ENCODE measurements at places on chromosomes 6 and 20.

- DNase-seq, result no peak
Measured at GRCh38 chr20:58938078-58938477, 43.0 kb upstream of the NELFCD start.

GRCh38 chr6:52620055-52620905, 43.4 kb upstream of the TRAM2 start:
- no peak for DNase-seq

GRCh38 chr6:56245903-56246351, 1.5 kb downstream of the COL21A1 start:
- DNase-seq, result no peak

- DNase-seq, result no peak
Measured at GRCh38 chr6:38937839-38938613, 110.6 kb upstream of the GLP1R start.

DNA sequence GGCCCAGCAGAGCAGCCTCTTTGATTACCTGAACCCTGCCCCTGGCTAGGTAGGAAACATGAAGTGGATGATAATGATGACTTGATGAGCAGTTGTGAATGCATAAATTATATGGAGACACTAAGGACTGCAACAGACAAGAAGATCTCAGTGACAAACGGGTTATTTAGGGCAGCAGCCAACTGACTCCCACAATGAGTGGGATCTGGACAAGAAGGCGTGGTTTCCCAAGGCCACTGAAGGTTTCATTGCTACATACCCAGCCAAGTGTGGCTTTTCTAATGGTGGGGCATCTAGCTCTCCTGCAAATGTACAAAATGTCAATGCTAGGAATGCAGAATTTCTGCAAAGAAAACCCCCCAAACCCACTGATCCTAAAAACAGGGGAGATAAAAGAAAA, 29.4 kb downstream of the RING1 start:
- DNase-seq, result no peak

- no peak for DNase-seq
Measured at GRCh38 chr20:50366270-50367103, 143.7 kb upstream of the PTPN1 start.

DNA sequence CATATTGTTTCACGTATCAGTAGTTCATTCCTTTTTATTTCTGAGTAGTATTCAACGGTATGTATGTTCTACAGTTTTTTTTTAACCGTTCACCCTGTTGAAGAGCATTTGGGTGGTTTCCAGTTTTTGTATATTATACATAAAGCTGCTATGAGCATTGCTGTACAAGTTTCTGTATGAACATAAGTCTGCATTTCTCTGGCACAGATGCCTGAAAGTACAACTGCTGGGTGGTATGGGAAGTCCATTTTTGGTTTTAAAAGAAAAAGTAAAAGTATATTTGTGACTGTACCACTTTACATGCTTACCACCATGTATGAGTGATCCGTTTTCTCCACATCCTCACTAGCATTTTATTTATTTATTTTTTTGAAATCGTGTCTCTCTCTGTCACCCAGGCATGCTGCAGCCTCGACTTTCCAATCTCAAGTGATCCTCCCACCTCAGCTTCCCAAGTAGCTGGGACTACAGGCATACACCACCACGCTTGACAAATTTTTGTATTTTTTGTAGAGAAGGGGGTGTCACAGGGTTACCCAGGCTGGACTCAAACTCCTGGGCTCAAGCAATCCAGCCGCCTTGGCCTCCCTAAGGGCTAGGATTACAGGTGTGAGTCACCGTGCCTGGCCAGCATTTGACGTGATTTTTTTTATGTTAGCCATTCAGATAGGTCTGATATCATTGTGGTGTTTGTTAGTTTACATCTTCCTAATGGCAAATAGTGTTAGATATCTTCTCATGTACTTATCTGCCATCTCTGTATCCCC, 11.0 kb upstream of the SIM1 start:
- DNase-seq, result no peak

DNA sequence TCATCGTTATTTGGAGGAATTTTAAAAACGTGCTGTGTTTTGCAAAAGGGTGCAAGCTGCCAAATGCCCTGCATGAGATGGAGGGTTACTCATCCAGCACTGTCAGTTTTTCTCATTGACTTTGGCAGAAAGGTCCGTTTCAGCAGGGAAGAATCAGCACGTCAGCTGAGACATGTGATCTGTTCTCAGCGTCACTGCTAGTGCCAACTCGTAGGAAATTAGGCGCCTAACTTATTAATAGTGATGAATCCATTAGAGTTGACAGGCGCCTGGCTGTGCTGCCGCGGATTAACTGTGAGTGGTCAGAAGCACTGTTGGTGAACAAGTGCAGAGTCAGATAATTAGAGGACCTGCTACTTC, 175.5 kb upstream of the FOXQ1 start:
- peak; percentile 75 for DNase-seq

GRCh38 chr6:7906741-7907140, 3.8 kb downstream of the TXNDC5 start:
- DNase-seq, result no peak

- DNase-seq, result peak; percentile 32
Measured at GRCh38 chr6:144581812-144582537, 296.8 kb downstream of the UTRN start.

DNA sequence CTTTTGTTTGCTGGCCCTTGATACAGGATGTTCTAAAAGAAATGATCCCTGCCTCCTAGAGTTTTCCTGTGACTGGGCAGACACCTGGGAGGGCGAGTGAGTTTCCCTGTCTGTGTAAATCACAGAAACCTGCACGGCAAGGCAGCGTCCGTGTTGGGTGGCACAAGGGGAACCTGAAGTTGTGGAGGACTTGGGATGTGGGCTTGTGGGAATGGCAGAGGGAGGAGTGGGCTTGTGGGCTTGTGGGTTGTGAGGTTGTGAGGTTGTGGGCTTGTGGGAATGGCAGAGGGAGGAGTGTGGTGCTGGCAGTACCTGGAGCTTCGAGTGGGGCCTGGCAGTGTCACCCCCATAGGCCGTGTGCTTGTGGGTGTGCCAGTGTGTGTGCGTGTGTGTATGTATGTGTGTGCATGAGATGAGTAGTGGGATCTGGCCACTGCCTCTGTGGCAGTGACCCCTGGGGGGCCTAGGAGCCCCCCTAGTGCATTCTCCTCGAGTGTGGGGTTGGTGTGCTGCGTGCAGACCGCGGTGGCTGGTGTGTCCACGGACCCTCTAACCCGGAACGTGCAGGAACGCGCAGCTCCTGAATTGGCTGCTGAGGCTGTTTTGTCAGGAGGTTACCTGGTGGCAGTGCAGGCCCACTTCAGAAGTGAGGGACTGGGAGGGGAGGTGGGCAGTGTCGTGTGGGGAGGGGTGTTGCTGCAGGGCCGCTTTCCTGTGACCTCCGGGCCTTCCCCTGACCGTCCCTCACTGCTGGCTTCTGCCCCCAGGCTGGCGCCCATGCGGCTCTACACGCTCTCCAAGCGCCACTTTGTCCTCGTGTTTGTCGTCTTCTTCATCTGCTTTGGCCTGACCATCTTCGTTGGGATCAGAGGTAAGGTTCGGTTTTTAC, 13.0 kb downstream of the TMEM181 start:
- no peak for DNase-seq

- peak; percentile 82 for DNase-seq
Measured at GRCh38 chr6:42911171-42912021, 4.5 kb upstream of the PTCRA start.

DNA sequence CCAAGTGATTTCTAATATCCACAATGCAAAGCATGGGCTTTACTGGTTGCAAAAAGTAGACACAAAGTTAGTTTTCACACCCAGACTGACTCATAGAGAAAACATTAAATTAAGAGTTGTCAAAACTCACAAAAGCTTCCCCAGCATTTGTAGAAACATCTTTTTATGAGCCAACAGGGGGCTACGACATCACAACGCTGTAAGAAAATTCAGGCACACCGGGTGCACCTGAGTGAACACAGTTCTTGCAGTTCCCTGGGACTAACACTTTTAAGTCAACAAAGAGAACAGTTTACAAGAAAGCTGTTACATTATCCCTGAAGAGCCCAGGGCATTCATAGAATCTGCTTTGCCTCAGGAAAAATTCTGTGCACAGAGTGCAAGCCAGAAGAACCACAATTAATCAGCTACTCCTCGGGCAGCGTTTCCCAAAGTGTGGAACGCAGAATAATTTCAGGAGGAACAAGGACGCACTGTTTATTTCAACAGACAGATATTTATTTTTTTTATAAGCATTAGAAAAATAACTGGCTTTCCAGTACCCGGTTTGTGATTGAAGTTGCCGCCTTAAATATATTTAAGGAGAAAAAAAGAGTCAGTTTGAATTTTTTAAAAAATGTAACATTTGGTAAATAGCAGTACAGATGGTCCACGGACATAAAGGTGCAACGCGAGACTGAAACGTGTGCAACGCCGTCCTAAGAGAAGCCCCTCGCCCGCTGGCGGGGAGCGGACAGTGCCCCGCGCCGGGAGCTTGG, 1.2 kb downstream of the NCOA5 start:
- DNase-seq, result peak; percentile 28

DNA sequence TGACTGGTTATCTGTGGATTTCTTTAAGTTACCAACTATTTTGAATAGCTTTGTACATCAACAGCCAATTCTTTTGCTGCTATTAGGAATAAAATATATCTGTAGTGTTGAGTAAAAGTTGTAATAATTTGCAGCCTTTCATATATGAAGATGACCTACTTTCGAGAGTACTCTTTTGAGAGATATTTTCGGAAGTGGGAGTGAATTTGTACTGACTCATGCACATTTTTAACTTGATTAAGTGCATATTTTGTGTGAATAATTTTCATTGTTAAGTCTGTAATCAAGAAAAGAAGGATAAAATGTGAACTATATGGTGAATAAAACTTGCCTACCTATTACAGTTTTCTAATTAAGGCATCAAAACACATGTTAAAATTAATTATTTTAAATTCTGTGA, 51.9 kb downstream of the L3MBTL3 start:
- DNase-seq, result no peak

DNA sequence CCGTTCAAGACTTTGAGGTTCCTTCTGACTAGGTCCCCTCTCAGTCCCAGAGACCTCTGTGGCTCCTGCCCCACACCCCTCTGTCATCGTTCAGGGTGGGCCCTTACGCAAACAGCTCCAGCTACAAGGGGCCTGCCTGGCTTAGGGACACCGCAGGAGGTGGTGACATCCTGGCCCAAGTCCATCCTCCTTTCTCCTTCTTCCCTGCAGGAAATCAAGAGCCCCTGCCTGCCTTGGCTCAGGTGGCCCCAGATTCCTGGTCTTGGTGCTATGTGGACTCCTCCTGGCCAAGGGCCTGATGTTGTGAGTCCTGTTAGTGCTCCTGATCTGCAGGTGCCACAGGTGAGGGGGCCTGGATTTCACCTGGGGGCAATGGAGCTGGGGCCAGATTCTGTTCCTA, 8.1 kb downstream of the TREML4 start:
- DNase-seq, result no peak

DNA sequence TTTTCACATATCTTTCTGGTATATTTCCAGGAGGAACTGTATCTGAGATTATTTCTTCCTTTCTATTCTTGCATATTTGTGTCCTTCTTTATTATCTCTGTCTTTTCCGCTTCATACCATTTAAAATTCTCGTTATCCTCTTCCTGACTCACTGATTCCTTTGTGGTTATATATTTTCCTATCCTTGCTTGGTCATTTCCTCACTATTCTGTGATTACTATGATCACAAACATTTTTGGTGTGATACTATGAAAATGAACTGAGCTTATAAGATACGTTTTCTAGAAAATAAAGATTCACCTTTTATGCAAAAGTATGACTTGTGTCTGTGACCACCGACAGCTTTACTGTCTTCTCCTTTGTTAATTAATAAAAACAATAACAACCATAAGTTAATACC, 26.5 kb upstream of the MYCT1 start:
- DNase-seq, result no peak

- DNase-seq, result no peak
Measured at GRCh38 chr6:28979679-28980078, 25.4 kb downstream of the ZNF311 start.

DNA sequence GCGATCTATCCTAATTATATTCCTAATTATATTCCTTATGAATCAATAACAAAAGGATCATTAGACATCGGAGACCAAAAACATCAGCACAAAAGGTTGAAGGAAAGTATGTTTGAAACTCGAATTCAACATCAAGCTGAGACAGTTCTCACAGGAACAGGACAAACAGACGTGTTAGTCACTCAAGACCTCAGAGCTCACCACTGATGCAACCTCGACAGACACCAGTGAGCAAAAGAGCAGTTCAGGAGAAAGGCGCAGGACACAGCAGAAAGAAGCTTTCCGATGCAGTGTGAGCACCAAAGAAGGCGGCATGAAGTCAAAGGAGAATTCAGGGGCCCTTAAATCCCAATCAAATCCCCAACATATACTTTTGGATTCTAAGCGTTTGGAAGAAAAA, 6.3 kb upstream of the RAMACL start:
- no peak for DNase-seq

GRCh38 chr6:50711686-50712085, 1.6 kb upstream of the TFAP2D start:
- no peak for DNase-seq

DNA sequence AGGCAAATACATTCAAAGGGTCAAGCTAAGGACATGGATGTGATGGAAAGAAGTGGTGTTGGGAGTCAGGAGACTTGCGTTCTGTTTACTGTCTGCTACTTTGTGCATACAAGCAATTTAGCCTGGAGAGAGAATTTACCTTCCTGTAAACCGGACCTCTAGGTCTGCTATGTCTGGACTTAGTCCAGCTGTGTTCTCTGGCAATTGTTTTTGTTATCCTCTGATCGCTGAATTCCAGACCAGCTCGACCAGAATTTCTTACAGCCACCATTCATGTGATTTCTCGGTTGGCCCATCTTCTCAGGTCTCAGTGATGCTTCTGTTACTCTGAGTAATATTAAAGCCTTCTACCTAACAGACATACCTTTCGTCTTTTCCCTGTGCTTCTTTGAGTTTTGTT, 75.2 kb downstream of the LRRC1 start:
- no peak for DNase-seq

- DNase-seq, result no peak
Measured at GRCh38 chr20:22728146-22728745, 143.9 kb upstream of the FOXA2 start.

DNA sequence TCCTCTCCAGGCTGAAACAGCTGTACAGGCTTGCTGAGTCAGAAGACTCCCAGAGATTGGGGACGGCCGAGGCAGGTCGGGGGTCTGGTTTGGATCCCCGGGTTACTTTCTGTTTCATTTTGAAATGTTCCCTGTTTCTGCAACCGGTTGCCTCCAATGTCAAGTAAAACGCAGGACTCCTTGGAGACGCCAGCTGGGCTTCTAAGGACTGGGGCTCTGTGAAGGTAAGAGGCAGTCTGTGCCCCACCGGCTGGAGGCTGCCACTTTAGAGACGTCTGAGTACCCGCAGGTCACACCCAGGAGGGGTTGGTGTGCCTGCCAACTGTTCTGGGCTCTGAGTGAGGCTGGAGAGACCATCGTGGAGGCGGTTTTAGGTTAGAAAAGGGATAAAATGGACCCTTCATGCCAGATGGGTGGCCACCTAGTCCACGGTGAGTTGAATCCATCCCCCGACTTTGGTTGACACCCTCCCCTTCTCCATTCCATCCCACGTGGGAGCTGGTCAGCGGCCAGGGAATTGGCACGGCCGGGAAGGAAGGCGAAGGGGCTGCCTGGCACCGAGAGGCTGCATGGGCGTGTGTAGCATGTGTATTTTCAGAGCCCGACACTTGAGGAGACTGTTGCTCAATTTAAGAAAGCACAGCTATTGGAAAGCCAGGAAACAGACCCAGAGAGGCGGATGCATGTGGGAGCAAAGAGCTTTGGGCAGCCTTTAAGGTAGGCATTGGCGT, 240.9 kb downstream of the PHACTR1 start:
- peak; percentile 73 for DNase-seq

All from retina (tissue), 1 donor.